ENCODE measurements at places on chromosomes 5 and 9.

- no peak for DNase-seq
Measured at GRCh38 chr5:112908854-112909253, 13.2 kb downstream of the REEP5 start.

DNA sequence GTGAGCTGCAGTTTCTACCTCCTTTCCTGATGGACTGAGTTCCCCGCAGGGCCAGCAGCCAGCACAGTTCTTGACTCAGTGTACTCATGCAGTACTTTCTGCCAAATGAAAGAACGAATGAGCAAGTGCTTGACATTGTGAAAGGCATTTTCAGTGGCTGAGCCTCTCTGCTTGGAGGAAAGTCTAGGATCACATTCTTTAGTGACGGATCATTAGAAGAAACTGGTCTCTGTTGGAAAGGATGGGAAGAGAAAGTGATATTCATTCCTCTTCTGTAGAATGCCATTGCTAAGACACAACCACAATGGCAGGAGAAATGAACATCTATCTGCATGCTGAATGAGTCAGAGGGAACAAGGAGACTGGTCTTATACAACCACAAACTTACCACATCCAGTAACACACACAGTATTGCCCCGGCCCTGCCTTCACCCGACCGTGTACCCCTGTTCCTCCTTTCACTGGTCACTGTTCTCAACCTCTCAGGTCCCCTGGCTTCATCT lies 206.9 kb downstream of the CRB2 start:
- DNase-seq: peak; percentile 57

DNA sequence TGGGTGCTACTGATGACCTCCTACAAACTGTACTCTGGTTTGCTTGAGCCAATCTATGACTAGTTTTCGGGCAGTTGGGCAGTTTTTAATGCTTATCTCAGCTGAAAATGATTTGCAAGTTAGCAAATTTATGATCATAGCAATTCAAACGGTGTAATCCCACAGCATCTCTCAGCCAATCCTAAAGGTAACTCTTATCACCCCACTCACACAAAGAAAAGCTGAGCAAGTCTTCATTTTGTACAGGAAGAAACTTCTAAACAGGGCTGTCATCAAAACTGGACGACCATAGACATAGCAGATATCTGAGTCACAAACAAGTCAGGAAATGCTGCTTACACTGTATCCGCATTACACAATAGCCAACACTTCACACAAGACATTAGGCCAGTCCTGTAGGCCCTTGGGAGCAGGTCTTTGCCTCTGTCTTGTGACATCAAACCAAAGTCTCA lies 2.6 kb upstream of the ENC1 start:
- DNase-seq: no peak

GRCh38 chr9:84856181-84856632 lies 186.7 kb downstream of the NTRK2 start:
- DNase-seq: no peak

DNA sequence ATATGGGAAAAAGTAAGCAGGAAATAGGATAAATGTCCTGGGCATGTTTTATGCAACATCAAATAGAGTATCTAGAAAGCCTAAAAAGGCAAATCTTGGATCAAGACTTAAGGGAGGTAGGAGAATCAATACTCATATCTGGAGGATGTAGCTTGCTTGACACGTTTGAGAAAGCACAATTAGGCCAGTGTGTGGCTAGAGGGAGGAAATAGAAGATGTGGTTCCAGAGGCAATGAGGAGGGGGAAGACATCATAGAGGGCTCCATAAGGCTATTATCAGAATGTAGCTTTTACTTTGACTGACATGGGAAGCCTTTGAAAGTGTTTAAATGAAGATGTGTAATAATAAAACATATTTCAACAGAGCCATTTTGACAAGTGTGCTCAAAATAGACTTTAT lies 200.7 kb upstream of the CDH12 start:
- no peak for DNase-seq

DNA sequence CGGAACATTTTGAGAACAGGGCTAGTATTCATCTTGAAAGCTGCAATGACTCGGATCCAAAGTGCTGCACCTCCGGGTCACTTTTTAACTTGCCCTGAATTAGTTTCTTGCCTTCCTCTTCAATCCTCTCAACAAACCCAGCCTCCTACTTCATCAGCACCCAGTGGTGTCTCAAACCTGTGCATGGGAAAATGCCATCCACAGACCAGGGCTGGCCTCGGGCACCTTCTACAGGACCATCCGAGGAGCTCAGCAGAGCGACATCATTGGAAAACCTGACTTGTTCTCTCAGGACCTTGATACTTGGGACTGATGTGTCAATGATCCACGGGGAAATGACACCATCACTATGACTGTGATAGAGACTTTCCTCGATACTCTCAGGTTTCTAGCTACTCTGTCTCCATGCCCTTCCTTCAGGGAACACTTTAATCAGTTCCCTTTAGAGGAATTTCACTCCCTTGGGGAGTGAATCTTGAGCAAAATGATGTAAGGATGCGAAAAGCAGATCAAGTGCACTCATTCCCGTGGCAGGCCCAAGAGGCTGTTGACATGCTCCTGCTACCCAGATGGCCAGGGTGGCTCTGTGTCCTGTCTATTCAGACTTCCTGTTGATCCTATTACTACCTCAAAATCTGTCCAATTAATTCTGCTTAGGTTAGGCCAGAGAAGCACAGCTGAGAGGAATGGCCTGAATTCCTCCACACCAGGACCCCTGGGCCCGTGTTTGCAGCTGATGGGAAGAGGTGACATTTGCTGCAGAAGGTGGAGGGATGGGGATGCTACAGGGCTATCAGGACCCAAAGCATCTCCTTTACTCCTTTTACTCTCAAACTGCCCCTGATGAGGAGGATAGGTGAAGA lies 96.5 kb upstream of the SLC25A48 start:
- DNase-seq: no peak

DNA sequence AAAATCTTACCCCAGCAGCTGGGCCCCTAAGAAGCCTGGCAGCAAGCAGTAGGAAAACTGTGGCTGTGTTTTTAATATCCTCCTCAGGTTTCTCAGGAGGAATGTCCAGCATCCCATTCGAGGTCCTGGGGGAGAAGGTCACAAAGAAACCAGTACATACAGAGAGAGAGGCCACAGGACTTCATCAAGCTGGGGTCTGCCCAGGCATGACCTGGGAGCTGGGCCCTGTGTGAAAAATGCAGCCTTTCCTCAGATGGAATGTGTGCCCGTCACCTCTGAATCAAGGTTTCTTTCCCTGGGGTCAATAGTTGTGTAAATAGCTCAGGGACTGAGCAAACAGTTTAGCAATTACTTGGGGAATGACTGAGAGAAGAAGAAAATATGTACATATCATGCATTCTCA lies 33.9 kb upstream of the RAD23B start:
- no peak for DNase-seq

DNA sequence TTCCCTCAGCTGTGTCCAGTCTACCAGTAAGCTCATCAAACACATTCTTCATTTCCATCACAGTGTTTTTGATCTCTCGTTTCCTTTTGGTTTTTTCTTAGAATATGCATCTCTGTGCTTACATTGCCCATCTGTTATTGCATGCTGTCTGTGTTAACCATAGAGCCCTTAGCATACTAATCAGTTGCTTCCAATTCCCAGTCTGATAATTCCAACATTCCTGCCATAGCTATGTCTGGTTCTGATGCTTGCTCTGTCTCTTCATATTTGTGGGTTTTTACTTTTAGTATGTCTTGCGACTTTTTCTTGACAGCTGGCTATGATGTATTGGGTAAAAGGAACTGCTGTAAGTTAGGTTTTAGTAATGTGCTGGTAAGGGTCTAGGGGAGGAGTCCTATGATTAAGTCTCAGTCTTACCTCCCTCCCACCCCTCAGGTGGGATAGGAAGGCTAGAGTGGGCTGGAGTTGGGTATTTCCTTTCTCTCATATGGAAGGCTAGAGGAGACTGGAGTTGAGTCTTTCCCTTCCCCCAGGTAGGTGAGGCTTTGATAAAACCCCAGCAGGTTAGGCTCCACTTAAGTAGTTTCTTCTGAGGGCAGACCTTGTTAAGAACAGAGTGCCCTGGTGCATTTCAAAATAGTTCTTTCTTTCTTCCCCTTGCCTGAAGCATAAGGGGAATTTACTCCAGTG lies 99.1 kb upstream of the RASGRF2 start:
- DNase-seq: no peak

GRCh38 chr9:18275313-18275990 lies 198.5 kb upstream of the ADAMTSL1 start:
- no peak for DNase-seq

- DNase-seq: no peak
Measured at GRCh38 chr9:85067792-85068191, 398.3 kb downstream of the NTRK2 start.

DNA sequence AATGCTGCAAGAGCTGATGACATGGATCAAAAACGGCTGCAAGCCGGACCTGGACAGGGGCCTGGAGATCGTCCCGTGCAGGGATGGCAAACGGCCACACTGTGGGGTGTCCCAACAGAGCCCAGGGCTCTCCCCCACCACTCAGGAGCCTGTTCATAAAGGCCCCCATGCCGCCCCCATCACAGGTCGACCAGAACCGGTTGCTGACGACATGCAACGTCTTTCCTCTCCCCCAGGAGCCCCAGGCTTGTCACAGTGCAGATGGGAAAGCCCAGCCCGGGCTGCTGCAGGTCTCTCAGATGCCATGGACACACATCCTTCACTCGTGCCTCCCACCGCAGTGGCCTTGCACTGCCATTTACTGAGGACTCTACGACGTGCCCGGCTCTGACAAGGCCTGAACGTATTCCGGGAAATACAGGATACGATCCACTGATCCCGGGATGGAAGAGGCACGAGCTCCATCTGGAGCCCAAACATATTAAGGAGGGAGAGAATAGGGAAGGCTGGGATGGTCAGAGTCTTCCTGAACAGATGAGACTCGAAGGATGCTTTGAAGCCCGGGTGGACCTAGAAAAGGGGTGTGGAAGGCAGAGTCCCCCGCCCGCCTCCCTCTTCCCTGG lies 76.5 kb upstream of the SARDH start:
- no peak for DNase-seq

DNA sequence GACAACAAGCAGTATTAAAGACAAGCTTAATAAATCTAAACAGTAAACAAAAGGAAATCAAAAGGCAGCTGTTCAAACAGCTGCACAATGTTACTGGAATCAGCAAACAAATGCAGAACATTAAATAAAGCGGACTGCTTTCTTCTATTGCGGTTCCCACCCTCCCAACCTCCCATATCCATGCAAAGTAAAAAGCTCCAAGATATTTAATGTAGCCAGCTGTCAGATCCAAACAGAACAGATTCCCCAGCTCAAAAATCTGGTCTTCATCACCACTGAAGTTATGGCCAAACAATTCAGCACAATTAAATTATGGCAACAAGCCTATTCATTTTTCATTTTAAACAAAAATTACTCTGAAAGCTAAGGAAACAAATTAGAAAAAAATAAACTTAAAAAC lies 75.9 kb downstream of the SLC38A9 start:
- DNase-seq: no peak

DNA sequence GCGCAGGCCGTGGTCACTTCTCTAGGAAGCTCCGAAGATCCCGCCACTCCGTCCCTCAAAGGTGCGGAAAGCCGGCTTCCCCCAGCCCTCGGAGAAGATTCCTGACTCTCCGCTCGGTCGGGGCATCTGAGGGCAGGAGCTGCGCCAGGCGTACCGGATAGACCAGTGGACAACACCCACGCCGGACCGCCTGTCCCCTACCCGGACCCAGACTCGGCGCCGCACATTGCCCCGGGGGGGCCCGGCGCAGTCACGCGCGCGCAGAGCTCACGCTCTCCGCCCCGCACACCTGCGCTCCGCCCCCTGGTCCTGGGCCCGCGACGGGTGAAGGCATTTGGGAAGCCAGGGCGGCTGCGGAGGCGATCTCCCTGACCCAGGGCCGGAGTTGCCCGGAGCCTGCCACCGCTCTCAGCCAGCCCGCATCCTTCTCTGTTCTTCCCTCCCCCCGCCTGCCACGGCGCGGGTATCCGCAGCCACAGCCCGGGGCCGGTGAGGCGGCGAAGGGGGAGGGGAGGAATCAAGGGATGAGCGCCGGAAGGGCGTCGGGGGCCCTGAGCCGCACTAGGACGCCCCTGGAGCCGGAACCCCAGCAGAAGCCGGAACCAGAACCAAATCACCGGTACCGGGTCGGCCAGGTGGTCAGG lies 448 bp downstream of the RELL2 start:
- DNase-seq: no peak

- DNase-seq: no peak
Measured at GRCh38 chr9:28207657-28208056, 634.4 kb upstream of the C9orf72 start.

DNA sequence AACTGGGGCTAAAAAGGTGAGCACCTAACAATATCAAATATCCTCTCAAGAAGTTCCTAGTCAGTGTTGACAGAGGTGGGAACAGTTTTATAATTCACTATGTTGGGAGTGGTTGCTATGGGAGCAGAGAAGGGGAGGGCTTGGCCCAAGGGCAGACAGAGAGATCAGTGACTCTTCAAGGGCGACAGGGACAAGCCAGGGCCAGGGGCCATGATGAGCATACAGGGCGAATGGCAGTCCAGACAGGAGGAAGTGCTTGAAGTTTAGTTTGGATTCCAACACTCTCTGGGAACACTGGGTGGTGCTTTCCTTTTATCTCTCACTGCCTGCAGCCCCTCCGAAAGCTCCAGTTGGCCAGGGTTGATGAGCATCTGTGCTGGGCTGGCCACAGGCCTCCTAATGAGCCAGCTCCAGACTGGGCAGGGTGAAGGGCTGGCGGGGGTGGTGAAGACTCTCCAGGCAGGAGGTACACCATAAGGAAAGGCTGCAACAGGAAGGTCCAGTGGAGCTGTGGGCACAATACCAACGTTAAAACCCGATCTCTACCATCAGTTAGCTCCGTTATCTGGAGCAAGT lies 111.3 kb downstream of the TMEM174 start:
- no peak for DNase-seq

DNA sequence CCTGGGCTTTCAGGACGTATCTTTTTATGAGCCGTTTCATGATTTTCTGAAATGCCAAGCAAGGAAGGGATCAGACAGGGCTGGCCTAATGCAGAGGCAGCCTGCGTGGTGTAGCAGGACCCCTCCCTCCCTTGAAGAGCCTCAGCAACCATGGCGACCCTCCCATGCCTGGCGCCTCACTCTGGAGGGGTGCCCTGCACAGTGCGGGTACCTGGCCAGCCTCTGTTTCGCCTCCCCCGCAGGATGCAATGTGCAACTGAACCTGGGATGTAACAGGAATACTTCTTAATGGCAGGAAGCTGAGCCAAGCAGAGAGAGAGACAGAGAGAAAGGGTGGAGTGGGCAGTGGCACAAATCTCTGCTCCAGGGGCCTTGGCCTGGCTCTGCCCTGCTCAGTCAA lies 23.3 kb upstream of the SMIM32 start:
- no peak for DNase-seq

GRCh38 chr9:93451849-93452709 lies 594 bp downstream of the FAM120A start:
- peak; percentile 26 for DNase-seq

DNA sequence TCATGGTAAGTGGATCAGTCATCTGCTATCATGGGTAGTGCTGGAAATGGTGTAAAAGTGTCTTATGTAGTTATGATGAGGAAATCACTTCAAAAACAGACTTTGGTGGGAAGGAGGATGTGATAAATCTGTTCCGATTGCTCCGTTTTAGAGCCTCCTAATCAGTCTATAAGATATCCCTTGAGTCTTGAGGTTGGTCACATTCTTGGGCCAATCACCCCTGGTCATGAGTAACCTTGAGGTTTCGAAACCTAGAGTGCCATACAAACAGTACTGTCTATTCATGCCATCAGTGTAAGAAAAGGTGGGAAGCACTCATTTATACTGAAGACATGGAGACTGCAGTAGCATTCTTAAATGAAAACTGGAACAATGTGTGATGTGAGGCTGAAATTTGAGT lies 45.8 kb downstream of the LRRTM2 start:
- DNase-seq: no peak

Measured in nucleus accumbens (tissue), 56 donors.